ENCODE measurements at places on chromosomes 7 and 10.
A peak's percentile ranks its signal among the peaks of the same experiment; 100 is the strongest.

DNA sequence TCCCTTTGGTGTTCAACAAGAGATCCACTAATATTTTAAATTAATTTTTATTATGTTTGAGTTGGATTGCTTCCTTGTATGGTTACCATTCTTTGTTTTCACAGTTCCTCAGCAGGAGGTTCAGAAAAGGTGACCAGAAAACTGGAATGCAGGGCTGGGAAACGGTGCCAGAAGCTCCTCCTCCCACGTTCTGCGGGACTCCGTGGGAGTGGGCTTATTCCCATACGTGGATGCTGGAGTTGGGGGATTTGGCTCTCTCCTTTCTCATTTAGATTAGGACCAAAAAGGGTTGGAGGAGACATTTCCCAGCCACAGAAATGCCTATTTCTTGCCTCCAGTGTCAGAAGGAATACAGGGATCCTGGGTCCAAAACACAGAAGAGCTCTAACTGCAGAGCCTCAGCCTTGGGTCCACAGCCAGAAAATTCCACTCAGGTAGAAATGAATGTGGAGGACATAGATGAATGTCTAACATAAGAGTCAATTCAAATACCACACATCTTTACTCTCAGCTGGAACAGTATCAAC lies 56.0 kb downstream of the SORBS1 start:
- DNase-seq, result no peak

DNA sequence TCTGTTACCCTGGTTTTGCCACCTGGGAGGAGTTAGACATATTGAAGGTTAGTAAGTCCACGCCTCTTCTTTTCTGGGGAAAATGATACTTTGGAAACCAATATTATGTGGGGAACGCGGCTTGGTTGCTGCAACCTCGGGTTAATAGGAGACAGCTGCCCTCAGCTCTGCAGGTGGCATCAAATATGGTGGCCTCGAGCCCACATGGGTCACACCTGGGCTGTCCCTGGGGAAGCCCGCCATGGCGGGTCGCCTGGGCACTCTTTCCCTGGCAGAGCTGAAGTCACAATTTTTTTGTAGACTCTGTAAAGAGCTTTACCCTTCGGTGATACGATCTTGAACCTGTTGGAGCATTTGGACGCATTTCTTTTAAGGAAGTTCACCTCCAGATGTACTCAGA lies 2.5 kb downstream of the PFKP start:
- no peak for DNase-seq

DNA sequence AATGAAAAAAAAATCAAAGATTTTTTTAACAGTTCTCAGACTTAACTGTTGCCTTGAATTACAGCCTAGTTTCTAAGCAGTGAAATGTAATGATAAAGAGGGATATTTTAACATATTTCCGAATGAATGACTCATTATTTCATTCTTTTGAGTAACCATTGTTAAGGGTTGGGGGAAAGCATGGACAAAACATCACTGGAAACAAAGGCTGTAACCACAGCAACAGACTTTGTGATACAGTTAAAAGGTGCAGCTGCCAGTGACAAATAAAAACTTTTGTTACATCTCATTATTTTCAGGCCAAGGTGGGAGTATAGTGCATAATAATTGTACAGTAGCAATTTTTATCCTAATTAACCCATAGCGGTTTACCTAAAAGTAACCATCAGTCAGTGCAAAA lies 172.6 kb downstream of the LRRTM3 start:
- DNase-seq, result no peak

DNA sequence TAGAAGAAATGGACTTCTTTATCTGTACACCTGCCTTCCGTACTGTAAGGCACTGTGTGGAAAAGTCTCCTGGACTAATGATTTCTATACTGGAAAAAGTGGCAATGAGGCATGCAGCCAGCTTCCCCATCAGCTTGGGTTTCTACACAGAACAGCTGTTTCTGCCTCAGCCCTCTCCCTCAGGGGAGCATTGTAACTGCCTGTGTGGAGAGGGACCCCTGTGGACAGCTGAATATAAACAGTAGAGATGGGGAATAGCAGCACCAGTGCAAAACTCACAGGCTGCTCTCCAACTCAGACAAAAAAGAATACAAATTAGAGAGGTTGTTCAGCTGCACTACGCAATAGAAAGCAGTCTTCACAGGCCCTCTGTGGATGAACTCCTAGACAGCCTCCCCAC lies 451.3 kb upstream of the MBL2 start:
- no peak for DNase-seq

- no peak for DNase-seq
Observed at GRCh38 chr10:51468424-51468823, 231.0 kb downstream of the CSTF2T start.

GRCh38 chr10:4174197-4174596 lies 389.2 kb upstream of the KLF6 start:
- DNase-seq, result no peak

DNA sequence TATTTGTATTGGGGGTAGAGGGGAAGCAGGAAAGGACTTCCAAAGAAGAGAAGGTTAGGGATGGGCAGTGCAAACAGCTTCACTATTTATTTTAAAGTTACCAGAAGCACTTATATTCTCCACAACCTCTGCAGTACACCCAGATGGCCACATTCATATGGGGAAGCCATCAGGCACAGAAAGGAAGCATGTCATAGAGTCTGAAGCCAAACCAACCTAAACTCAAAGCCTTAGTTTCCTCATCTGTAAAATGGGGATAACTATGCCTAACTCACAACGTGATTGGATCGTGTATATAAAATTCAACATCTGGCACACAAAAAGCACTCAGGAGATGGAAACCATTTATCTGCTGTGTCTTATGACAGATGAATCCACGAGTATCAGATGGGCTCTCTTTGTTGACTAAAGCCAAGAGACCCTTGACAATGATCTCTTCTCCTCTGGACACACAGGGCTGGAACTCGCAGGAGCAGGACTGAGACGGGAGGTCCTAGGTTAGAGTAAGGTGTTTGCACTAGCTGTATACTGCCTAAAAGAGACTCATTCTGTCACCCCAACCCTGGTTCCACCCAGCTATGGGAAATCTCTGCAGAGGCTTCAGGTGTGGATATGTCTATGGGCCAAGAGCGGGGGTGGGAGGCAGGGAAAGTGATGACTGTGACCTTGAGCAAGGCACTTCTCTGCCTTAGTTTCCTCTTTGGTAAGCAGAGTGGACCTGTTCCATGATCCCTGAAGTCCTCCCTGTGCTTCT lies 1.8 kb downstream of the KIAA1549 start:
- DNase-seq, result no peak

GRCh38 chr10:91549262-91549661 lies 83.6 kb downstream of the PPP1R3C start:
- no peak for DNase-seq

GRCh38 chr10:5552376-5553321 lies 27.9 kb downstream of the CALML3 start:
- no peak for DNase-seq

DNA sequence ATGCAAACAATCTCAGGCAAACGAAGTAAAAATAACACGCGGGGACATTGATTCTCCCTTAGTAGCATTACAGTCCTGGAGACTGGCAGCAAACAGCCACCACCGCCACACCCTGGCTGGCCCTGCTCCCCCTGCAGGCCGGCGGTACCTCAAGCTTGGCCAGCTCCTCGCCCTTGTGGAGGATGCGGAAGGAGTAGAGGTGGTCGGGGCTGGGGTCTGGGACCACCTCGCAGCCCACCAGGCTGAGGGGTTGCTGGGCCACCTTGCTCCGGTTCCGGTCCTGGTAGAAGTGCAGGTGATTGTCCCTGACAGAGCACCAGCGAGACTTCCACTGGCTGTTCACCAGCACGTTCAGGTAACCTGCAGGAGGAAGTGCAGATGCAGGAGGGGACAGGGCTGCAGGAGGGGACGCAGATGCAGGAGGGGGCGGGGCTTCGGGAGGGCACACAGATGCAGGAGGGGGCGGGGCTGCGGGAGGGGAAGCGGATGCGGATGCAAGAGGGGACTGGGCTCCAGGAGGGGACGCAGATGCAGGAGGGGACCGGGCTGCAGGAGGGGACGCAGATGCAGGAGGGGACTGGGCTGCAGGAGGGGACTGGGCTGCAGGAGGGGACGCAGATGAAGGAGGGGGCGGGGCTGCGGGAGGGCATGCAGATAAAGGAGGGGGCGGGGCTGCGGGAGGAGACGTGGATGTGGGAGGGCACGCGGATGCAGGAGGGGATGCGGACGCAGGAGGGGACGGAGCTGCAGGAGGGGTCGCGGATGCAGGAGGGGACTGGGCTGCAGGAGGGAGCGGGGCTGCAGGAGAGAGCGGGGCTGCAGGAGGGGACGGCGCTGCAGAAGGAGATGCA lies 65.7 kb downstream of the VWA2 start:
- peak; percentile 42 for DNase-seq

- DNase-seq, result no peak
Observed at GRCh38 chr7:156906200-156906649, 13.2 kb upstream of the LMBR1 start.

- DNase-seq, result no peak
Observed at GRCh38 chr10:50152792-50153272, 85.1 kb downstream of the WASHC2A start.

GRCh38 chr7:53604201-53604600 lies 568.8 kb downstream of the POM121L12 start:
- no peak for DNase-seq

GRCh38 chr7:15334536-15335263 lies 227.1 kb downstream of the AGMO start:
- no peak for DNase-seq

GRCh38 chr10:82282782-82283456 lies 407.9 kb downstream of the NRG3 start:
- DNase-seq, result no peak

GRCh38 chr10:77428691-77429395 lies 208.8 kb downstream of the KCNMA1 start:
- no peak for DNase-seq

GRCh38 chr10:124918191-124918830 lies 23.6 kb upstream of the ZRANB1 start:
- no peak for DNase-seq

DNA sequence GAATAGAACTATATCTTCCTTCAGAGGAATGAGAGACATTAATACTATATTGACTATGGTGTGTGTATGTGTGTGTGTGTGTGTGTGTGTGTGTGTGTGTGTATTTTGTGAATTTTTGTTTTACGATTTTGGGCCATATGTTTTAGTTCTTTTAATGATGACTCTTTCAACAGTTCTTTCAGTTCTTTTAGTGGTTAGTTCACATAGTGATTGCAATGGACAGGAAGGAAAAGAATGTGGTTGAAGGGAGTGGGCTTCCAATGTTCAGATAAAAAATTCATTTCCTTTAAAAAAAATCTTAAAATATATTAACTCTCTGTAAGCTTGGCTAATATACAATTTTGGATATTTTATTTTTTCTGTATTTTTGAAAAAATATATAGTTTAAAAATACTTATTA lies 315.7 kb upstream of the DGKB start:
- DNase-seq, result no peak

- no peak for DNase-seq
Observed at GRCh38 chr7:158444501-158445420, 142.9 kb downstream of the PTPRN2 start.

DNA sequence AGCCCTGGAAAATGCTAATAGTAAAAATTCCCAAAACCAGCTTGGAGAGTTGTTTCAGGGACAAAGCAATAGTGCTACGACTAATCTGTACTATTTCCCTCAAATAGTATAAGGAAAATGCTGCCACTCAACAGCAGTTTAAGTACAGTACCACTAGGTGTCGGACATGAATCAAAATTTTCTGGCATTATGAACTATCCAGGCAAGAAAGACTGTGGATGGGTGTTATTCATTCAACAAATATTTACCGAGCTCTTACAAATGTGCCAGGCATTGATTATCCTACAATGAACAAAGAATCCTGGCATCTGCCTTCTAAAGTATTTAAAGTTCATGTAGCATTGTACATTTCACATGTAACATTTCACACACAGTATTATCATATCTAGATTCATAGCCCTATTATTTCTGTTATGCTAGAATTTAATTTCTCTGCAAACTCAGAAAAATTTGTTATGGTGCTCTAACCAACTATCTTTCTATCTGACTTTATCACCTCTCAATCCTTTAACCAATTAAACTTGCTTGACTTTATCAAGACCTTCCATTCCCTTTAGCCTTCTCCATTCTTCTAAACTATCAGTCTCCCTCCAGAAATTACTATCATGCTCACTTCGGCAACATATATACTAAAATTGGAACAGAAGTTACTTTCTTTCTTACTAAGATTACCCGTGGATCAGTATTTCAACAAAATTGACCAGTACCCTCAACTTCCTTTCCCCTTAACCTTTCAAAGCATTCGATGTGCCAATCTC lies 80.6 kb downstream of the ARHGAP21 start:
- DNase-seq, result no peak

DNA sequence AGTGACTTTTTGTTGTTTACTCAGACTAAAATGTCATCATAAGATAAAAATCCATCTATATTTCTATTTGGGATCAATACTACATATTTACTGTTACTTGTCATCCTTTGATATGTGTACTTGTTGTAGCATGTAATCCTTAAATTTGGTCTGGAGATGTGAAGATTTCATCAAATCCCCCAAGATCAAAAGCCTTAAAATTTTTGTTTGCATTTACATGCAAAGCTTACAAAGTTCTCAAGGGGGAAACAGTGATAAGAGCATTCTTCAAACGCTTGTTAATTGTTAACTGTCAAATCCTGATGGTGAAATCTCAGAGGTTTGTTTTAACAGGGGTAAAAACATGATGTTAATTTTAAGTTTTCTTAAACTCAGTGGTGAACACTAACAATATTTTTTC lies 84.9 kb upstream of the SKAP2 start:
- no peak for DNase-seq

DNA sequence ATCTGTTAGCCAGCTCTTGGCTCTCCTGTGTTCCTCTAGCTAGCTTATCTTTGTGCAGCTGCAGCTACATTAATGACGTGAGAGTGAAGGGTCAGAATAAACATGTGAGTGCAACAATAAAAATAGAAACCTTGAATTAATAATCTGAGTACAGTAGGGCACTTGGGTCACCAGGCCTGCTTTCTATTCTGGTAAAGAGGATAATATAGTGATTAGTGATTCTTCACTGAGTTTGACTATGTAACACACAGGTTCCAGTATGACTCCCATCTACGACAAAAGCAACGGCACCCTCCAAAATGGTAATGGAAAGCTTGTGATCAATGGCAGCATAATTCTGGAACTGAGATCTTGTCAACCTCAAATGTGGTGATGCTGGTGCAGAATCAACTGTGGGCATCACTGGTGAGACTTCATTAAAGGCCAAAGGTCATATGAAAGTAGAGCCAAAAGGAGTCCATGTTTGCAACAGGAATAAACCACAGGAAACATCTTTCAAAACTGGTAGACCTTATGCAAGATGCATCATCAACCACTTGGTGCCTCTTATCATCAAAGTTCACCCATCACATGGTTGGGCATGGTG lies 77.6 kb downstream of the NRBF2 start:
- DNase-seq, result no peak

- DNase-seq, result no peak
Observed at GRCh38 chr10:78777466-78777865, 291.3 kb upstream of the ZMIZ1 start.

- DNase-seq, result no peak
Observed at GRCh38 chr7:13144673-13145072, 457.2 kb downstream of the ARL4A start.

Measured in stimulated activated CD4-positive, alpha-beta T cell treated with anti-CD3 and anti-CD28 coated beads, Interleukin-1b, Interleukin-23, amount 100 ng/mL, for 24 hours (primary cell).